ENCODE measurements at places on chromosomes 4 and X.

DNA sequence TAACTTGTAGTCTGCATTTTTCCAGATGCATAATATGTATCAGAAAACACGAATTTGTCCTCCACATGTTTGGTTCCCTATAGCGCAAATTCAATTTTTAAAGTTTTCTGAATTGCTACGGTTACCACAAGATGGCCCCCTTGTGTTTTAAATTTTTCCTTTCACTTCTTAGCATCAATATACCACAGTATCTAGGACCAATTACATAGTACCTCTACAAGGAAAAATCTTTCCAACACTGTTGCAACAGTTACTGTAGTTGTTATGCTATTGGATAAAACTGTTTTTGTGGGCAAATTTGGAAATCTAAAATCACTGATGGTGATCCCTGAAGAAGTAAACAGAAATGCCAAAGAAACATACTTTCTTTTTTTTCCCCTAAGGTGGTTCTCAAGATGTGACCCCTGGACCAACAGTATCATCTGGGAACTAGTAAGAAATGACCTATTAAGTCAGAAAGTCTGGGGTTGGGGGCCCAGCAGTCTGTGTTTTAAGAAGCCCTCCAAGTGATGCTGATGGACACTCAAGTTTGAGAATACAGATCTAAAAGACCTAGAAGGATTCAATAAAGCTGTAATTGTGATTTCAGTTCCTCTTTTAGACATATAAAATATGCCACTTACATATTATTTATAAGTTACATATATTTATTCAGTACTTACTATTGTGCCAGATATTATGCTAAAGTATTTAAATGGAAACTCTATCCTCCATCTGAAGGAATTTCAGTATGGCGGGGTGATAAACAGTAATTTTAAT is 3.1 kb downstream of the ZGRF1 start:
- DNase-seq: peak; percentile 5

- peak; percentile 27 for DNase-seq
Measured at GRCh38 chr4:66974665-66975064, 570.6 kb downstream of the CENPC start.

DNA sequence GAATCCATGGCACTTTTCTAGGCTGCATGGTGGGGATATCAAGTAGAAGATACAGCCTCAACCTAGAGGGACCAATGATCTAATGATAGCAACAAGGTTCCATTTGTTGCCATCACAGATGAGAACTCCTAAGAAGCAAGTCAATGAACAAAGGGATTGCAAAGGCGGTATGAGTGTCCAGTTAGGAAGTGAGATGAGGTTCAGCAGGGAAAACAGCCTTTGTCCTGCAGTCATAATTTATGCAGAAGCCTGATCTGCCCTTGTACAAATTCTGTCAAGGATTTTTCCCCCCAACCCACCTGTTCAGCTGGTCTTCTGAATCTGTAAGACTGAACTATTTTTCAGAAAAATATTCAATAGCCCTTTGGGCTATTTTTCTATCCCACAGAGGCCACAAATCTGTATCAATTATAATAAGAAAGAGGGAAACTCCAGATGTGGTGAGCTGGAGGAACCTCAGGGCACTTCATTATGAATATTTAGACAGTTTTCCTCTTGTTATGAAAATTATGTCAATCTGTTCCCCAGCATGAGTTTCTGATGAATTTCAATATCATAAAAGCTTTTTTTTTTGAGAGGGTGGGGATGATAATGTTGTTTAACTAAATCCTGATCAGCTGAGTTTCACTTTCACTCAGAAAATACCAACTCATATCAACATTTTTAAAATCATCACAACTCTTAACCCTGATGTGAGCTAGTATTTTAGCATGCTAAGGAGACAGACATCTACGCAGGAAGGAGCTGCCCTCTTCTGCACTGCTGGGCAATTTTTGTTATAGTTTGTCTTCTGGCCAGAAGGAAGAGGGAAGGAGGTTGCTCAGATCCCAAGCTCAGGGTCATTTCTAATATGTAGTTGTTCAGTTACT is 127.2 kb upstream of the MAP3K15 start:
- no peak for DNase-seq

GRCh38 chr4:76883147-76883546 is 14.8 kb downstream of the SOWAHB start:
- peak; percentile 78 for DNase-seq

DNA sequence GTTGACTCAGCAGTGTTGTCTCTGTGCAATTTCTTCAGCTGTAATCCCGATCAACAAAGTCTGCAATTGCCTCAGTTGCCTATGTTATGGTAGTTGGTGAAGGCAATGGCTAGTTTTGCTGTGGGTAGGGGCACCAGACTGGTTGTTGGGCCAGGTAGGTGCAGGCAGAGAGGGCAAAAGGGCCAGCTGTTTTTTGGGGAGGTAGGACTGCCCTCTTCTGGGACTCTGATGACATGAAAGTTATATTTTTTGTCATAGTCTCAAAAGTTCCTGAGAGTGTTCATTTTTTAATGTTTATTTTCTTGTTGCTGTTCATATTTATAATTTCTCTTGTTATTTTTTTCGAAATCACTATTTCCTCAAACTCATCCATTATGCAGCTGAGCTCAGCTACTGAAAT is 25.1 kb downstream of the DCAF12L2 start:
- DNase-seq: no peak

DNA sequence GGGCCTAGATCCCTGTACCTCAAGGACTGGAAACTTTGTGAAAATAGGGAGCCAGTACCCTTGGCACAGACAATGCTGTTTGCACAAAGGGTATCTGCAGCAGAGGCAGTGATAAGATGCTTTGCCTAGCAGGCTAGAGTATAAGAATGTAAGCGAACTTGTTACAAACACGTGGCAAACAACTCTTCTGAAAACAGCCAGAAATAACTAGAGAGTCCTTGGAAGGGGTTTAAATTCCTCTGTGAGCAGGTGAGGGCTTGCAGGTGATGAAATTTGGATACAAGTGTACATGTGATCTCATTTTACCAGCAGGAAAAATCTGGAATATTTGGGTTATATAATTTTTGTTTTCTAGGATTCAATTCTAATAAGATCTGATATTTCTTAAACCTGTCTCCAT is 18.6 kb upstream of the ACSL4 start:
- no peak for DNase-seq

GRCh38 chr4:128573781-128574508 is 235.6 kb upstream of the JADE1 start:
- DNase-seq: peak; percentile 97

DNA sequence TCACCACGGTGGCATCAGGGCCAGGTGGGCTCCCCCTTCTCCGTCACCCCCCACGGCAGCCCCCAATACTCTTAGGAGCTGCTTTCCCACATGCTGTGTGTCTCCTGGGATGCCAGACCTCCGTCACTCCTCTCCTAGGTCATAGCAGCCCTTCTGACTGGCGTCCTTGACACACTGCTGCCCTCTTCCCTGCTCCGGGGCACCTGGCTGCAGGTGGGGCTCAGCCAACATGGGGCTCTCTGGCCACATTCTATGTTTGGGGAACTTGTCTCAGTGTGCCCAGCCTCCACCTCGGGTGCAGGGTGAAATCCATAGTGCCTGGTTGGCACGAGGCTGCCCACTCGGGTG is 13.8 kb downstream of the TMEM175 start:
- DNase-seq: no peak

DNA sequence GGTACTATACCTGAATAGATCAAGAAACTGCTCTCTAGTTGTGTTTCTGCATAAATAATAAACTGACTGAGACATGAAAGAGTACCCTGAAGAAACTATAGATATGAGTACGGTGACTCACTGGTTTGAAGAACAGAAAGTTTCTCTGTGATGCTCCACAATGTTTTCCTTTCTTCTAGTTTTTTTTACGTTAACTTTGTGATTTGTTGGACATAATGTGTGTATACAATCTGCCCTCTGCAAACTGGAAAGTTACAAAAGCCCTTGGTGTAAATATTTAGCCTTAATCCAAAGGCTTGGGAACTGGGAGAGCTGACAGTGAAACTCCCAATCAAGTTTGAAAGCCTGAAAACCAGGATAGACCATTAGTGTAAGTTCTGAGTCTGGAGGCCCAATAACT is 31.6 kb upstream of the PAPSS1 start:
- no peak for DNase-seq

DNA sequence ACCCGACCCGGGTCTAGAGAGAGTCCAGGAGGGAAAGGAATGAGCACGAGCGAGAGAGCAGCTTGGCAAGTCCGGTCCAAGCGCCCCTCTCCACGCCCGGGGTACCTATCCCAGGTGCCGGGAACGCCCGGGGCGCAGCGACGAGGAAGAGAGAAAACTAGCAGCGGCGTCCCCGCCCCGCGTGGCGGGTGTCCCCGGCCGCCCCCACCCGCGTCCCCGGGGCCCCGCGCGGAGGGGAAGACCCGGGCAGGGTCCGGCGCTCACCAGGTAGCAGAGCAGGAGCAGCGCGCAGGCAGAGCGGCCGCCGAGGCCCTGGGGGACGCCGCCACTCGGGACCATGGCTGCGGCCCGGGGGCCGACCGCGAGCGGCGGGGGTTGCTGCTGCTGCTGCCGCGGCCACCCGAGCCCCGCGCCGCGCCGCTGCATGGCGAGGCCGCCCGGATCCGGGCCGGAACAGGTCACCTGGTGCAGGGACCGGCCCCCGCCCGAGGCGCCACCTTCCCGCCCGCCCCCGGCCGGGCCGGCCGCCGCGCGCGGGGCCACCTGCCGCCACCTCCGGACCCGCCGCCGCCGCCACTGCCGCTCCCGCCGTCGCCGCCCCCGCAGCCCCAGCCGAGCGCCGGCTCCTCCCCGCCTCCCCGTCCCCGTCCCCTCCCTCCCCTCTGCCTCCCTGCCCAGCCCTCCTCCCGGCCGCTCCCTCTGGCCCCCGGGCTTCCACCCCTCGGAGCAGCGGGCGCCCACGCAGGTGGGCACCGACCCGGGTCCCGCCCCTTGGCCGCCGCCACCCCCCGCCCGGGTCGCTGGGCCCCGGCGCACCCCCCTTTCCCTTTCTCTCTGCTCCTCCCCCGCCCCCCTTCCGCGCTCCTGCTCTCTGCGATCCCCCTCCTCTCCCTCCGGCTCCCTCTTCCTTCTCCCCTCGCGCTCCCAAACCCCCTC is at the start of gene SEL1L3:
Gene SEL1L3, minus strand, starts transcription at position 578 of the 936 bp plus-strand sequence. Its CDS starts 152 bp downstream, at position 426.
- DNase-seq: no peak

DNA sequence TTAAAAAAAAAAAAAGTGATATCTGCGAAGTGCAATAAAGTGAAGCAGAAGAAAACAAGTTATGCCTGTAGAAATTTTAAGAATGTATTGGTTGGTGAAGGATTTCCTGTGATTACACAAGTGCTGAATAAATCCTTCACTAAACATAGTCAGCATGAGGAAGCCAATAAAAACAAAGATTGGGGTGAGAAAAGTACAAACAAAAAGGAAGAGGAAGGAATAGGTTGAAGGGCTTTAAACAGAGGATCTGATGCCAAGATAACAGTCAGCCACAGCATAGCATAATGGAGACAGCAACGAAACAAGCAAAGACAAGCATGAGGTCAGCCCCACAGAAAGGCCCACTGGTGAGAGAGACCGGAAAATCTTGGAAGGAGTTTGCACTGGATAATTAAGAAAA is 372.2 kb downstream of the ADAM29 start:
- DNase-seq: peak; percentile 62

DNA sequence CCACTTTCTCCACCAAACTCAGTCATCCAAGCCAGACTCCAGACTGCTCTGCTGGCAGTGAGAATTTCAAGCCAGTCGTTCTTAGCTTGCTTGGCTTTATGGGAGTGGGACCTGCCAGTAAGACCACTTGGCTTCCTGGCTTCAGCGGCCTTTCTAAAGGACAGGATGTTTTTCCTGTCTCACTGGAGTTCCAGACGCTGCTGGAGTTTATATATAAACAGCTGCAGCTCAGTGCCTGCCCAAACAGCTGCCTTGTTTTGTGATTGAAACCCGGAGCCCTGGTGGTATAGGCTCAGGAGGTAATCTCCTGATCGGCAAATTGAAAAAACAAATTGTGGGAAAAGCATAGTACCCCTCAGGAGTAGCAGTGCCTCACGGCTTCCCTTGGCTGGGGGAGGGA is 1165.8 kb upstream of the ADGRL3 start:
- DNase-seq: no peak

- no peak for DNase-seq
Measured at GRCh38 chrX:100606753-100607152, 22.0 kb downstream of the TNMD start.

- no peak for DNase-seq
Measured at GRCh38 chr4:78846258-78846657, 70.1 kb downstream of the BMP2K start.

- no peak for DNase-seq
Measured at GRCh38 chr4:27412613-27413012, 552.0 kb downstream of the STIM2 start.

DNA sequence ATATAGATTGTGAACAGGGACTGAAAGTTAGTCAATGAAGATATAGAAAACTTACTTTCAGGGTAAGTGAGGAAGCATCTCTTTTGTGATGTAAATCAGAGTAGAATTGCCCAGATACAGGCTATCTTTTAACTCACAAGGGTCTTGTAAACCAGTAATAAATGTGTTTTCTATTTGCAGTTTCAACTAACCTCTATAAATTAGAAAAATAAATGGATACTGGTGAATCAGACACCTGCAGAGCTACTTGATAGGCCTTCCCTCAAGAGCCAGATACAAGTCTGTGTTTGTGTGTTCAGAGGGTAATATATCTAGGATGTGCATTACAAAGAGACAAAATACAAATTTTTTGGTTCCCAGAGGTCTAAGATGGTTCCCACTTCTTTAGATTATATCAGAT is 82.9 kb downstream of the DCLK2 start:
- no peak for DNase-seq

- no peak for DNase-seq
Measured at GRCh38 chr4:39987485-39987884, 9.8 kb upstream of the PDS5A start.

- no peak for DNase-seq
Measured at GRCh38 chrX:9436812-9437211, 28.0 kb upstream of the TBL1X start.

GRCh38 chr4:186227221-186227620 is at the start of gene KLKB1:
TSS of gene KLKB1 (plus strand) at chr4:186227507. CDS start at chr4:186228196, 689 bp downstream.
- DNase-seq: no peak

DNA sequence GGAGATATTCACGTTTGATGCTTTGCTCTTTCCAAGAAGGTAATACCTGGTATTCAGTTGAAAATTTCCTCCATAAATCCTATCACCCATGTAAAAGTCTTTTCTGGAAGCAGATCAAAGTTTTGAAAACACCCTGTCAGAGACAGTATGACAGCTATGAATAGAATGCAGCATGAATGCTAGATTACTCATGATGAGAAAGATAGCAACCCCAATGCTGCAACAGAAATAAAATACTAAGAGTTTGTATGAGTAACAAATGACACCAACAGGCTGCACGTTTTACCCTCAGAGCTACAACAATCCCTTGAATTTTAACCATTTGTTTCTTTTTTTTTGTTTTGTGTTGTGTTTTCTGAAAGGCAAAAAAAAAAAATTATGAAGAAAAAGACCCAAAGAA is 108.6 kb downstream of the ARHGAP6 start:
- DNase-seq: peak; percentile 61

DNA sequence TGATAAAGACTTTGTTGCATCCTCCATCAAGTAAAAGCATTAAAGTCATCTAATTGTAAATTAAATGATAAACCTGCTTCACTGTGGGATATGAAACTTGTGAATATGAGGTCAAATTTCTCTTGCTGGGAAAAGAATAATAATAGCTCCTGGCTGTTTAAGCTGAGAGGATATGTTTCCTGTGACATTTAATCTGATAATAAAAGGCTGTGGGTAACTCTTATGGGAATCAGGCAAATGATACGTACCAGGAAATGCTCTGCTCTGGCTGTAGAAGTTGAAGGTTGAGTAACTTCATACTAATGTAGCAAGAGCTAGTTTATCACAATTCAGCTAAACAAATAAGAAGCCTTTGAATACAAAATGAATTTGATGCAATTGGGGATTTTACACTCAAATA is 574.6 kb downstream of the RAPGEF2 start:
- DNase-seq: peak; percentile 69

All from astrocyte (in vitro differentiated cells and primary cell).